ENCODE measurements at places on chromosomes 6 and 20.

DNA sequence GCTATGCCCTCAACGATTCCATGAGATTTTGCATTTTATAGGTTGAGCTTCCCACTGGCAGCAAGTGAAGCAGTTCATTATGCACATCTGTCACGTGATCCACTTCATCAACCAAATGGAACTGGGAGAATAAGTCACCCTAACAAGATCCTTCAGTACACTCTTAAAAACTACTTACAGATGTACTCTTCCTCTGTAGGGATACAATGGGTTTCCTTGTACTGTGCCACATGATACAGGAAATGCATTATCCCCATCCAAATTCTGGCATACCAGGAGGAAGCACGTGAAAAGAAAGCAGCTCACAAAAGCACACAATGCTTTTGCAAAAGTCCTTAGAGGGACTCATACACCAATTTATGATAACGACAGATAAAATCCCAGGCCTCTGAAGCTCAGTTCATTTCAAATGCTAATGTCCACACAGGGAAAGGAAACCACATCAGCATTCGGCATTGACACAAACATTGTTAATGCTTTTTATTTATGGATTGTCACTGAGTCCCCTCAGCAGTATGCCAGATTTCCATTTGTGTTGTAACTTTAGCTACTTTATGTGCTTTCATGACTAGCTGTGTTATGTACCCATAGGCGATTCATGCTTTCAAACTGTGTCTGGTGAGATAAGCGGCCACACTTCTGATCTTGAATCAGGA is 58.1 kb upstream of the REV3L start:
- no peak for DNase-seq

- DNase-seq = no peak
These were observed 22.5 kb downstream of the BRPF3 start for GRCh38 chr6:36219081-36219480.

DNA sequence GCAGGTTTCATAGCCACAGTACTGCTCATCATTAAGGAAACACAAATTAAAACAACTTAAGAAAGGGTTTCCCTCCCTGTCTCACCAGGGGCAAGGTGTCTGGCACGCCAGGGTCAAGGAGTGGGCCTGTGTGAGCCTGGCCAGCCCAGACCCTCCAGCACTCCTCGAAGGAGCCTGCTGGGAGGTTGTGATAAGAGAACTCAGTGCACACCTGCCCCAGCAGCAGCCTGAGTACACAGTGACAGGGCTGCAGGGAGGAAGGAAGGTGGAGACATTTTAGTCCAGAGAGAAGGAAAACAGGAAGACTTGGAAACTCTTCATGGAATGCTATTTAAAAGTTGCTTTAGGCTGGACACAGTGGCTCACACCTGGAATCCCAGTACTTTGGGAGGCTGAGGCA is 14.1 kb downstream of the NINL start:
- no peak for DNase-seq

DNA sequence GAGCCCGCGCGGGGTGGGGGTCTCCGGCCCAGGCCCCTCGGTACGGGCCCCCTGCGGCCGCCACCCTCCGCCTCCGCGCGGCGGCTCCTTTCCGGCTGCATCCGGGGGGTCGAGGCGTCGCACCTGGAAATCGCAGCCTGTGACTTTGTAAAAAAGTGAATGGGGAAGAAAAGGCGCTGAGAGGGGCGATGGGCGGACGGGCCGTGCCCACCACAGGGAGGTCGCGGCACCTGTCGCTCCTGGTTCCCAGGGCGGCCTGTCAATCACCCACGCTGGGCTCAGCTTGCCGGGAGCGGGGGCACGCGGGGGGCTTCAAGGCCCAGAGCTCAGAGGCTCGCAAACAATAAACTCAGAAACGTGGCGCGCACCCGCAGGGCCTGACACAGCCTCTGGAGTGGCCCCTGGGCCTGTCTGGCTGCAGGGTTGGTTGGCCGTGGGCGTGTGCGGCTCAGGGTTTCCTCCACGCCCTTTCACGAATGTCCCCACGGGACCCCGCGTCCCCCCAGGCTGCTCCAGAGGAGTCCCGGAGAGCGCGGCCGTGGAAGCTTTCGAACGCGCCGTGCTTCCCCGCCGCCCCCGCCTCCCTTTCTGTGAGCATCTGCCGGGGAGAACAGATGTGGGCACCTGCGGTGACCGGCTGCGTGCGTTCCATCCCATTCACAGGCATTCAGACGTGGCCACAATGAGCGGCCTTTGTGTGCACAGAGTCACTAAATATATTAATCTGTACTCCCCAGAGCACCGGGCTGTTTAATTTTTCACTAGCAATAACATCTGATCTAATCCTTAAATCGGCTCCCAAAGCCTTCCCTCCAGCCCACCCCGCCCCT is 6.1 kb upstream of the DLL1 start:
- DNase-seq = no peak

- DNase-seq = no peak
These were observed 13.7 kb downstream of the RAET1E start for GRCh38 chr6:149884215-149884614.

GRCh38 chr6:136921381-136921935 is 643 bp upstream of the SLC35D3 start:
- no peak for DNase-seq

All from iPS DF 19.7 (cell line).